GM20000 (cell line): ENCODE measurements at places on chromosomes 5 and 9.

DNA sequence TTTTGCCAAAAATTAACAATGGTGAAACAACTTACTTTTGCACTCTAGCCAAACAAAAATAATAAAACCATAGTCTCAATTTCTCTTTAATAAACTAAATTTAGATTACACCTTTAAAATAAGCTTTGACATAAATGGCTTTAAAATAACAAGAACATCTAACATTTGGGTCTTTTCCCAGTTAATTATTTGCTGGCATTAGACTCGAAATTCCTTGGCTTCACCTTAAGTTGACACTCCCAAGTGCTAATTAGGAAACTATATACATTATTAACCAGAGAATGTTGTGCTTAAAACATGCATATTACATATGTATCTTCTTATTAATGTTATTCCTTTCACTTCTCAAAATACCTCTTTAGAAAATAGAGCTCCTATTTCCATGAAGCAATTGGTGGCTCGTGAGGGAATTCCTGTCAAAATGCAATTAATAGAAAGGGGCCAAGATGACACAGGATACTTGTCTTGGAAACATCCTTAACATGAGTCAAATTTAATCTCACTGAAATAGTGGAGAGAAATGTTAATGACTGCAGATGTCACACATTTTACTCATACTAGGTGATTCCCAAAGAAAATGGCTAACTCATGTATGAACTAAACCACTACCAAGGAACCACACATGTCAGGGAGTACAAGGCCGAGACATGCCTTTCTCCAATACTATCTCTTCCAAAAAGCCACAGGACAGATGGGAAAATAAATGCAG, 932.9 kb upstream of the DMAC1 start:
- DNase-seq, result no peak

DNA sequence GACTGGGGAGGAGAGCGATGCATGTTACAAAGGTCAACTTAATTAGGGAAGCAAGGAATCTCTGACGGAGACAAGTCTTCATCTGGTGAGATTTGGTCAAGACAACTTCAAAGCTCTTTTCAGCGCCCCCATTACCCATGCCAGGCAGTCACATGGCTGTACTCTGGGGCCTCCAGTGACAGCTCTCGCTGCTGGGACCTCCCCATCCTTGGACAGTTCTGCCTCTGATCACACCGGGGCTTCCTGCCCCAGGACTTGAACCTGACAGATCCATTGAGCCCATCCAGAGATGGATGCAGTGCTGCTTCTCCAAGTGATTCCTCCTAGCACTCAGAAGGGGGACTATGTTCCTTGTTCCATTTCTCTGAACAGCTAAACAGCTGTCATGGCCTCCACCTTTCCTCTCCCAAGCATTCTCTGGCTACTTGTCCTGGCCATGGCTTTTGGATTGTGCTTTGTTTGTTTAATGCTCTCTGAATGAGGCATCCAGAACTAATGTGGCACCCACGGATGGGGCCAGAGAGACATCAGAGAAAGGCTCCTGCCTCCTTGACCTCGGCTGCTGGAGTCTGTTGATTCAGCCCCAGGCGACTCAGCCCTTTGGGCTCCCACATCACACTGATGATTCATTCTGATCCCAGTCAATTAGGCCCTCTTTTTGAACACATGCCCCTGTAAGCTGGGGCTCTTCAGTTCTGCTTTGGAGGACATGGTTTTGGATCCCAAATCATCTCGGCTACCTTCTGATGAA, 122.1 kb upstream of the ADAMTS16 start:
- no peak for DNase-seq

DNA sequence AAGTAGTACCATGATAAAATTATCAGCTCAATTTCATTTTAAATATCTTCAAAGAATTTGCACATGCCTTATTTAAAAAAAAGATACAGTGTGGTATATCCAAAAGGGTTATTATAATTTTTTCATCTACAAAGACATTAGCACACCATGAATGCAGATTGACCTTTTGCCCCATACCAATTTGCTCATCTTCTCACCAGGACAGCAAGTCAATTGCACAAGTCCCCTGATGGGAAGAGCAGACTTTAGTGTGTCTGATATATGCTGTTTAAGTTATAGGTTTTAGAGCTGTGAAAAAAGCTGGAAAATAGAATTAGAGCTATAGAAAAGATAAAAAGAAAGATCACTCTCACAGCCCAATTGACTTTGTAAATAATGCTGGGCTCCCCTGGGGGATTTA, 325.8 kb upstream of the CDH6 start:
- no peak for DNase-seq

GRCh38 chr5:122022966-122023365, 55.1 kb downstream of the LOX start:
- no peak for DNase-seq

DNA sequence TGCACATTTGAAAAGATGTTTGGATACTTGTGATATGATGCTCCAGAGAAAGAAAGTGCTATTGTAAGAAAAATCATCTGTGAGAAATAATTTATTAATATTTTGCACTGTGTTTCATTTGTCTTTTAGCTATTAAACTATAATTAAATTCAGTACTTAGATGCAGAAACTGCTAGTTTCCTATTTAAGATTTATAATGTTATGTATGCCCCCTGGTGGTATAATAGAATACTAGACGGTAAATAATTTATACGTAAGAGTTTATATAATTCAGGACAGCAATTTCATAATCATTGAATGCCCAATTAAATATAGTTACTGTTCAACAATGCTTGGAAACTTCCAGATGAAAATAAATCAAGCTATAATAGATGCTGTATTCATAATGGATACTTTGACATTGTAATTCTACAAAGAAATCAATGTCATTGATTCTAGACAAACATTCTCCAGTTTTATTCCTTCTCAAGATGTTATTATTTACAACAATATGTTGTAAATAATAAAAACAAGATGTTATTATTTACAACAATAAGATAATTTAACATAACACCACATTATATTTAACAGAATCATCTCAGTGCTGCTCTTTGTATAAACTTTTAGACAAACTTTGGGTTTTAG, 101.0 kb downstream of the TMEM232 start:
- DNase-seq, result peak; percentile 3

DNA sequence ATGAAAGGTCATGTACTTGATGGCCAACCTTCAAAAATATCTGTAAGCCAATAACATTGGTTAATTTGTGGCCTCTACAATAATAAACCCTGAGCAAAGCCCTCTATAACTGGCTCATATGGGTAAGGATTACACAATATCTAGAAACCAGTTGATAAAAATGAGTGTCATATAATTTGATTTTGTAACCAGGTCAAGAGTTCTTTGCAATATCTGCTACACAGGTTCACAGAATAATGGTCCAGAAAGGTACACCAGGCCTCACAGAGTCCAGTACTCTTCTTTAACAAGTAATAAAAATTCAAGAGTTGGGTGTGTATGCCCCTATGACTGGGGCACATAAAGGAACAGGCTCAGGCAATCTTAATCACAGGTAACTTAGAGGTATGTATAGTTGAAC, 95.3 kb downstream of the AUH start:
- DNase-seq, result no peak

- DNase-seq, result no peak
Measured at GRCh38 chr5:136615251-136616119, 250.1 kb upstream of the TRPC7 start.

DNA sequence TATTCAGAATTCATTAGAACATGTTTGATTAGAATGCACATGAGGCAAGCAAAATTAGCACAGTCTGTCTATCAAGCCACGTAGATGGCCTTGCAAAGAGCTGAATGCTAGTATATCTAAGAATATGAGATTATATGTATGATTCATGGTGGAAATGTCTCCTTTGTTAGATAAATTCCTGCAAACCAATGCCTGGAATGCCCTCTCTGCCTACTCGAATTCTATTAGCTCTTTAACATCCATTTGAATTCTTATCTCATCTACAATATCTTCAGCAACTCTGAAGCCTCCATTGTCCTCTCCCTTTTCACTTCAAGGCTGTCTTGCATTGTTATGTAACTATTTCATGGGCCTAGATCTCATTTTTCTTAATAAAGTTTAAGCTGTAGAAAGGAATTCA, 205.5 kb downstream of the TMC1 start:
- no peak for DNase-seq

DNA sequence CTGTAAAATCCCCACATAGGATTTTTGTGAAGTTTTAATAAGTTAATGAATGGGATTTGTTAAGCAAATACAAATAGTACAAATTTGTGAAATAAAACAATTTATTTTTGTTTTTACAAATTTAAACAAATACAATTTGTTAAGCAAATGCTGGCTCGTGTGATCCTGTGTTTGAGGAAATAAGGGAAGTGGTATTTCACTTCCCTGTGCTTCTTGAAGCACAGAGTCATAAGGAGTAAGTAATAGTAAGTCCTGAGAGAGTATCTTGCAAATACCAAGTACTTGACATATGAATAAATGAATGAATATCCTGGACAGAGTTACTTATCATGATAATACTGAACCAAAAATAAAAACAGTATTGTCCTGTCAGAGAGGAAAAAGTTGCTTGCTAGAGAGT, 9.1 kb downstream of the SMIM3 start:
- no peak for DNase-seq

- no peak for DNase-seq
Measured at GRCh38 chr5:76696251-76696650, 19.7 kb upstream of the F2R start.

DNA sequence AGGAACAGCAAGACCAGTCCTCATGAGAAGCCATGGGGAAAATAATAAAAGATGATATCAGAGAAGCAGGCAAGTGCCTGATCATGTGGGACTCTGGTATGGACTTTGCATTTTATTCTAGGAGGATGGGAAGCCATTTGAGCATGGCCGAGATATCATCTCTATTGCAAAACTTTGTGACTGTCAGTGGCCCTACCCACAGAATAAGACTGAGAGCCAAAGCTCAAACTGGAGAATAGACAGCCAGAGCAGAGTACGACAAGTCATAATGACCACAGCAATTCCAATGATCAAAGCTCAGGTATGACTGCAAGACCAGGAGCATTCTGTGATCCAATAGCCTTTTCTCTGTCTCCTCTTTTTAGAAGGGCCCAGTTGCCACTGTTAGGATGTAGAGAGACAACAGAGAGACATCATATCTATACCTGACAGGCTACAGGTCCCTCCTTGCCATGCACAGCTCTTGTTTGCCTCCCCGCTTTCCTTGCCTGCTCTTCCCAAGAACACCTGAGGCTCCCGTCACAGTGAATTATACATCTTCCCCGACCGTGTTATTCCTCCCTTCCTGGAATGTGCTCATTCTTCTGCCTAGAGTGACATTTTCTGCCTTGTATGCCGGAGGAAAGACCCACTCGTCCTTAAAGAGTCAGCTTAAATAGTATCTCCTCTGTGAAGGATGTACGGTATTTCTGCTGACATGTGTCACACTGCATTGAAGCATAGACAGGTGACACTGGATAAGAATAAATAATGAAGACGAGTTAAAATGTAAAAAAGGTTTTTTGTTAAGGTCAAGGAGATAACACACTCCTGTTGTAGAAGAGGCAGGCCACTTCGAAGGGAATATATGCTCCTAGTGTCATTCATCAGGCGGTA, 248.7 kb upstream of the MAP3K1 start:
- no peak for DNase-seq
